Stimulated activated CD8-positive, alpha-beta memory T cell treated with anti-CD3 and anti-CD28 coated beads, Interleukin-15, amount 100 ng/mL, for 1 hour (primary cell): ENCODE measurements at places on chromosomes 3 and 15.

DNA sequence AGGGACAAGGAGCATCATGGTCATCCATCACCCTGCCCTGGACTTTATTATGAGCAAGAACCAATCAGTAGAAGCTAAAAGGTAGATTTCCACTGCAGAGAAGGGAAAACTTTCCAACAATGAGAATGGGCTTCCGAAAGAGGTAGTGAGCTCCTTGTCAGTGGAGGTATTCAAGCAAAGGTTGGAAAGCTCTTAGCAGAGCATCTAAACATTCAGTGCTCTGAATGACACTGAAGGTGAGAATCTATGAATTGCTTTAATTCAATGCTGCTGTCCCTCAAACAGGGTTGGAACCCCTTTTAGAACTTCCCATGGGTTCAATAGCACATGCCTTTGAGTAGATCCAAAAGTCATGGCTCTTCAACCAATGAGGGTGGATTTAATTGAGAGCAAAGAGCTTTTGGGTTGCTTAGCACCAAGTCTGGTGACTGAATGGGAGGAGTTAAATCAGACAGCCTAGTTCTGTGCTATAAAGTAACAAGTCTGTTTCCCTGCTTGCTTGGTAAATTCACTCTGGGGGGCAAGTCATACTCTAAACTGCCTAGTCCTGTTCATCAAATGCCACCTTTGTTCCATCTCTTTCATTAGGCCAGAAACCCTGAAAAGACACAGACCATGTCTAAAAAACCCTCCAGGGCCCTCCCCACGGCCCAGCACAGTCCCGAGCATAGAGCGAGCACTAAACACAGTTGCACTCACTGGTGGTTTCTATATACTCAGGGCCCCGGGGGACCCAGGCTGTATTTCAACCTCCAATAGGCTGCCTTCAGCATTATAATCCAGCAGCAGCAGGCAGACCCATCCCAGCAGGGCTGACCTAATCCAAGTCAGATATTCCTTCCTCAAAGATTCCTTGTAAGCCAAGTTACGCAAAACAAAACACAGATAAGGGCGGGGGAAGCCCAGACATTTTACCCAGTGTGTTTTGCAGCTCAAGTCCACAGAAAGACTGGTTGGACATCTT lies 161.2 kb downstream of the MEGF11 start:
- DNase-seq, result no peak

GRCh38 chr3:58496206-58496857 lies 4.4 kb downstream of the KCTD6 start:
- no peak for DNase-seq

- no peak for DNase-seq
Measured at GRCh38 chr15:95541301-95541700, 789.2 kb upstream of the NR2F2 start.

- no peak for DNase-seq
Measured at GRCh38 chr15:92025706-92026270, 172.3 kb downstream of the SLCO3A1 start.

DNA sequence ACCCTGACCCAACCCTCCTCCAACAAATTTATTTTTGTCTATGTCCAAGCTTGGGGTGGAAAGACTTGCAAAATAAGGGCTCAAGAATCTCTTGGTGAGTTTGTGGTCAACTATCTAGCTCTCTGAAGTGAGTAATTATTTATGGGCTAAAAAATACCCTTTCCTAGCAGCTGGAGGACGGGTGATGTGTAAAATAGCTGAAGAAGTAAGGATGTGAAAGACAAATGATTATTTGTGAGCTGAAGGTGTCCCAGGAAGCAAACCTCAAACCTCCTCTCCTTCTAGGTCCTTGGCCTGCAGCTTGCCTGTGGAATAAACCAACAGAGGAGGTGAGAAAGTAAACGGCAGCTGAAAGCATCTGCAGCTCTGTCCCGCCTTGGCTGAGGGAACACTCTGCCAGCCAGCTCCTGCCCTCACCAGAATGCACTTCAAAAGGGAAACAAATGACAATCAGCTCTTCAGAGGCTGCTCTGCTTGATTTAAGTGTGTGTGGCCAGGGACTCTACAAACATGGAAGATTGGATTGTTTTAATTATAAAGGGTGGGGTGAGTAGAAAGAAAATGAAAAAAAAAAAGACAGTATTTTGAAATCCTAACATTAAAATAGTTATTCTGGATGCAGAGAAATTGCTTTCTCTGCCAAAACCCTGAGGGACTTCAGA lies 60.3 kb downstream of the TM4SF4 start:
- DNase-seq, result no peak

- no peak for DNase-seq
Measured at GRCh38 chr3:148077318-148077923, 620.3 kb upstream of the AGTR1 start.

DNA sequence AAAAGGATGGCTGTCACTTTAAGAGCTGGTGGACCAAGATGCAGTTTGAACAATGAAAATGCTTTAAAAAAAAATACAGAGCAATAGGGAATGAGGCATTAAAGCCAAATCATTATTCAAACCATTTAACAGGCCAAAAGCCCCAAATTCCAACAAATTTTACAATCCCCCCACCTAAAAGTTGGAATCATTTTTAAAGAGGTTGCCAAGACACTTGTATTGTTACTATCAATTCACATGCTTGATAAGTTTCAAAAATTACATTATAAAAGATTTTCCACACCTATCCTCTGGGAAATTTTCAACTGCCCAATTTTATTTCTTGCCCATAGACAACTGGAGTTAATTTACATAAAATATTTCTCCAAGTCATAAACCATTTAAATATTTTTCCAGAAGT lies 192.3 kb upstream of the ARHGEF26 start:
- no peak for DNase-seq

DNA sequence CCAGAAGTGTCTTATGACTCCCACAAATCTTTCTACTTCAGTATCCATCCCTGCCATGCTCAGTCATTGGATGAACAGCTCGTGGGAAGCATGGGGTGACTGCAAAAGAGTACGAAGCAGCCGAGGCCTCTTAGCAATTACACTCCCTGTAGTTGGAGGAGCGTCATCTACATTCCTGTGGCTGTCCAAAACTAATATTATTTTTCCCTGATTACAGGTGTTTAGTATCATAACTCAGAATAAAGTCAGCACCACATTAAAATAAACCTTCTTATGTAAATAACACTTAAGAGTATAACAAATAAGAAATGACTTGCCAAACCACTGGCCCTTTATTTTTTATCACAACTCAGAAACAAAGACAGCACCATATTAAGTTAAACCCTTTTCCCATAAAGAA lies 141.5 kb downstream of the PLOD2 start:
- no peak for DNase-seq

DNA sequence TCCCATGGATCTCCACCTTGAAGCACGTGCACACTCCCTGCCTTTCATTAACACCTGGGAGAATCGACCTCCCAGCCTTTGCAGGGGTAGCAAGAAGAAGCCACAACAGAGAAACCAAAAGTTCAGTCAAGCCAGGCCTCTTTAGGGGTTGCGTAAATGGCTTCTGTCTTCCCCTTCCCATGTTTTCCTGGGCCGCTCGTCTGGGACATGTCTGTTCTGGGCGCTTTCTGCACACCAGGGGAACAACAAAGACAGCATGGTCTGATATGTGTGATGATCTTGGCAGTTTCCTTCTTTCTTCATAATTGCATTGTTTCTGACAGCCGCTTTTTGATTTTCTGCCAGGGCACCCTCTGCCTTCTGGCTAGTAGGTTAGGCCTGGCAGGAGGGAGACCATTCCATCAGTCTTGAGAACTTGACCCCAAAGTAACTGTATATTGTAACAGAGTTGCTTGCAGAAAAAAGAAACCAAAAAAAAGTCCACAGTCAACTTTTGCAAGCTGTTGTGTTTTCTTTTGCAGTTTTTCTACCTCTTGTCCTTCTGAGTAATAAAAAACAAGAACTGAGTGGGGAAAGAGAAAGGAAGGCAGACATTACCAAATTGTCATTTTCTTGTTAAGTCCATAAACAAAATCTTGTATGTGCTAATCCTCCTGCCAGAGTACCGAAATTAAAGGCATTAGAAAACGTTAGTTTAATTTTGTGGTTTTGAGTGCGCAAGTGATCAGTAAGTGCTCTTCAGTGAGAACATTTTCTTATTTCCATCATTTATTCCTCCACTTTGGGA lies 56.0 kb upstream of the FURIN start:
- no peak for DNase-seq

- DNase-seq, result no peak
Measured at GRCh38 chr3:183808355-183808754, 17.0 kb downstream of the MAP6D1 start.

DNA sequence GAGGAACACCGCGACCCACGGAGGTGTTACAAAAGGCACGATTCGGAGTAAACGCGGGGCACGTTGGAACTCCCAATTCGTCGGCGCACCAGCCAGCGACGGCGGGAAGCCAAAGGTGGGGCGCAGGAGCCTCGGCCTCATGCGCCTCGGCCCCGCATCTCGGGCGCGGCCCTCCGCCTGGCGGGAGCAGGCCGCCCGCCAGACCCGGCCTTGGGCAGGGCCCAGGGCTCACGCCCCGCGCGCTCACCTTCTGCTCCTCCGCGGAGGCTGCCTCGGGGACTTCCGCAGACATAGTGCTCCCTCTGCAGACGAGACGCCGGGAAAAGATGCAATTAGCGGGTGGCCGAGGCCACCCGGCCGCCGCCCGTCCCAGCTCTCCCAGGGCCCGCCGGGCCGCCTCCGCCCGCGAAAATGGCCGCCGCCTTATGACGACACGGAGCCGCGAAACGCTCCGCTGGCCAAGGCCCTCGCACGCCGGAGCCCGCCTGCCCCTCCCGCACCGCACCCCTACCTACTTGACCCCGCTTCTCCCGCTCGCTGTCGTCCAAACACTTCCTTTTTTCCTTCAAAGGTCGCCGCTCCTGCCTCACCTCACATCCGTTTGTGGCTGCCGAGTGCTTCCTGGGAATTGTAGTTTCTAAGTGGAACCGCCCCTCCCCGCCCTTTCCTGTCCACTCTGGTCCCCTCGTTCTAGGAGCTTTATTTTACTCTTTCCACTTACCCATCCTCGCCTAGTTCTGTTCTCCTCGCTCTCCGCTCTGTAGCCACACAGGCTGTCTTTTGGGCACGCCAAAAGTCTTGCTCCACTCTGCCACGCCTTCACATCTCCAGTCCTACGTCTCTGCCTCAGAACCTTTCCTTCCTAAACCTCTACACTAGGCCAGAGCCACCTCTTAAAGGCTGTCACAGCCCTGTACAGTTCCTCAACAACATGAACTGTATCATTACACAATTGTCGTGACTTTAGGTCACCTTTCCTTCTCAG lies at the start of gene ARPP19:
Gene ARPP19 (minus strand): TSS at position 430 of the 985 bp plus-strand sequence. CDS start 138 bp downstream, at position 292.
- peak; percentile 52 for DNase-seq

DNA sequence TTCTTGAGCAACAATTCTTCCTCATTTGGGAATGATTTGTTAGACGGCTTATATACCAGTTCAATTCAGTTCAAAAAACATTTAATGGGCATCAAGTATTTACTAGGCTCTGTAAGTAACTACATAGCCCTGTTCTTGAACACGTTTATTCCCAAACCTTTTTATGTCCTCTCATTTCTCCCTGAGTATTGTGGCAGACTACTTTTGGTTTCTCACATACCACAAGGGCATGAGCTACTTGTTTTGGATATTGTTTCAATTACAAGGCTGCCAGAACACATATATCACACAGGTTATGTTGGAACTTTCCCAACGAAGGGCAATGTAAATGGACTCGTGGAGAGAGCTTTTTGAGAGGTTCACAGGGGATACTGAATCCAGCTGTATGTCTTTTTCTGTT lies 363.8 kb upstream of the NAALADL2 start:
- no peak for DNase-seq

DNA sequence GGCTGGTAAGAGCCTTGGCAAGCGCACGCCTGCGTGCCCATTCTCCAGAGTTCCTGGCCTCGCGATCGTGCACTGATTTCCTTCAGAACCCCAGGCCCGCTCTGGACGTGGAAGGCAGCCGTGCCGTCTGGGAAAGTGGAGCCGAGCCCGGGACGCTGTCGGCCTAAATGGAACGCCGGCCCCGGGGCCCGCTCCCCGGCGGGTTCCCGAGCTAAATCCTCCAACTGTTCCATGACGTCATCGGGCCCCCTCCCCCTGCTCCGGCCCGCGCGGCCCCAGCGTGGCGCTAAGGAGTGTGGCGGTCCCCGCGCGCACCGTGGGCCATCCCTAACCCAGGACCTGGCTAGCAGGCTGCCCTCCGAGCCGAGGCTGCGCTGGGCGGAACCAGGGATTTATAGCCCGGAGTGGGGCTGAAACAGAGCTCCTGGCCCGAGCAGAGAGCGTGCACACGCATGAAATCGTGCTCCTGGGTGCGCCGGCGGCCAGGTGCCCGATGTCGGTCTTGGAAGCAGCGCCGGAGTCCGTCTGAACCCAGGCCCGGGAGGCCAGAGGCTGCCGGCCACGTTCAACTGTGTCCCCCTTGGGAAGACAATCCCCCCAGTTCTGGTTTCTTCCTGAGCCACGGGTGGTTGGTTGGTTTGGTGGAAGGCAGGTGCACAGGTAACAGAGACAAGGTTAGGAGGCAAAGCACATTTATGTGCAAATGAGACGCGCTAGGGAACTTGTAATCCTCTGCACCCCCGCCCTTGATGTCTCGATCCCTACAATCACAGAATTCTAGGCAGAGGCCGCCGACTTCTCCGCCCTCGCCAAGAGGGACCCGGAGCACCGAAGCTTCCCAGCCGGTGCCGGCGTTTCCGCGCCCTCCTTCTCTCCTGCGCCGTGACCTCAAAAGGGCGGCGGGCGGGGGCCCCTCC lies 84.9 kb upstream of the ETV5 start:
- no peak for DNase-seq

GRCh38 chr3:44861412-44862225 lies at the start of gene TMEM42:
Gene TMEM42, plus strand, starts transcription at chr3:44861912. Its CDS starts 13 bp downstream, at chr3:44861925.
- peak; percentile 66 for DNase-seq

DNA sequence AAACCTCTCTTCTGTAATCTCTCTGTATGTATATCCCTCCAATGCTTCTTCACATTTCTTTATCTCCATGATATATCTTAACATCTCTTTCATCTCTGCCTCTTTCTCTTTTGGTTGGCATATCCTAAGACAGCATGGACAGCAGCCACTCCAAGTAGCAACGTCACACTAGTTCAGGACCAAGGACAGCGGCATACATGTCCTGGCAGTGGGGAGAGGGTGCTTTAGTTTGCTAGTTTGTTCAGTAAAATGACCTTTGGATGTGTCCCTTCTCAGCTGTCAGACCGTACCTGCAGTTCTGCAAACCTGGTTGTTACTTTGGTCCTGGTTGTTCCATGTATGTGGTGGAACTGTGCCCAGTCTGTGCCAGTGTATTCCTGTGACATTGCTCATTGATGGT lies 225.6 kb upstream of the ROPN1 start:
- no peak for DNase-seq

DNA sequence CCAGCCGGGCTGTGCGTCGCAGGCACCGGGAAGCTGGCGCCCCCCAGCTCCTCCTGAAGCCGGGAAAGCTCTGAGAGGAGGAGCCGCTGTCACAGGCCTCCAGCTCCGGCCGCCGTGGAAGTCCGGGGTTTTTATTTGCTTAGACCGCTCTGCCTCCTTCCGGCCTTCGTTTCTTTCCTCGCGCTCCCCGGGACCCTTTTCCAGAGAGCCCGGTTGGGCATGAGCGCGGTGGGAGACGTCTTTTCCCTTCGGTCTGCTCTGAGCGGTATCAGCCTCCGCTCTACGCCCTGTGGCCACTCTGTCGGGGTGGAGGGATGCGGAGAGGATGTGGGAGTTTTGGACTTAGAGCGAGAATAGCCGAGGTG lies 559 bp downstream of the SENP5 start:
- DNase-seq, result no peak
